ENCODE measurements at places on chromosomes 3 and 15.
A peak's percentile ranks its signal among the peaks of the same experiment; 100 is the strongest.

GRCh38 chr3:159458010-159458409 lies 530.6 kb upstream of the IL12A start:
- no peak for DNase-seq

- no peak for DNase-seq
These were observed 111.5 kb downstream of the FILIP1L start for GRCh38 chr3:100002599-100003350.

- no peak for DNase-seq
These were observed 231.5 kb upstream of the FEZF2 start for GRCh38 chr3:62604751-62605351.

DNA sequence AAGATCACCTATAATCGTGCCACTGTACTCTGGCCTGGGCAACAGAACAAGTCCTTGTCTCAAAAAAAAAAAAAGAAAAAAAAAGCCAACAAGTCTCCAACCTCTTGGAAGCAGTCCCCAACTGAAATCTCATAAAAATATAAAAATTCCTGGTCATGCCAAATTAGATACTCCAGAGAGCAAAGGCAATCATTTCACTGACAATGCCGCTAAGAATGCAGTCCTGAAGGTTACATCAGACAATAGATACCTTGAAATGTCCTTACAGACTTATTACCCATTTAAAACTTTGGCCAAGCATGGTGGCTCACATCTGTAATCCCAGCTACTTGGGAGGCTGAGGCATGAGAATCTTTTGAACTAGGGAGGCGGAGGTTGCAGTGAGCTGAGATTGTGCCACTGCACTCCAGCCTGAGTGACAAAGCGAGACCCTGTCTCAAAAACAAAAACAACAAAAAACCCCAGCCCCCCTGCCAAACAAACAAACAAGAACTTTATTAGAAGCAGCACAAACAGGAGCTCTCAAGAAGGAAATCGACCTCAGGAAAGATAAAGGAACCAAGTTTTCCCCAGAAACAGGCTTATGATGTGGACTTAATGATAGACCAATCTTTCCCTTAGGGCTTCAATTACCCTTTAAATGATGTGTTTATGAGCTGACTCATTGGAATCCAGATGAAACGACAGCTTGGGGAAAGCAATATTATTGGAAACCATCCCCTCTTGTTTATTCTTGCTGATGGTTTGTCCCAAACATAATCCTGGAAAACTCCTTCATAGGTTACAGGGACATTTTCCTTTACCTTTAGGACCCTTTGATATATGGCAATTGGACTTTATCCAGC lies 53.1 kb upstream of the XCR1 start:
- no peak for DNase-seq

DNA sequence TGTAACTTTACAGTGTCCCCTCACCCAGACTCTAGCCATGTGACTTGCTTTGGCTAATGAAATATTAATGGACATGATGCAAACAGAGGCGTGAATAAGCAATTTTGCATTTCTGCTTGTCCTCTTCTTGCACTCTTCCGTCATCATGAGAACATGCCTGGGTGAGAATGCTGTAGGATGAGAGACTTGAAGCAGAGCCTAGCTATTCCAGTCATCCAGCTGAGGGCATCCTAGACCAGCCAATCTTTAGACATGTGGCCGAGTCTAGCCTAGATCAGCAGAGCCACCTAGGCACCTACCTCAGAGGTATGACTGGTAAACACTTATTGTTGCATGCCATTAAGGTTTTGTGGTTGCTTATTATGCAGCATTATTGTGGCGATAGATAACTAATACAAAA lies 450.5 kb upstream of the AZI2 start:
- no peak for DNase-seq

DNA sequence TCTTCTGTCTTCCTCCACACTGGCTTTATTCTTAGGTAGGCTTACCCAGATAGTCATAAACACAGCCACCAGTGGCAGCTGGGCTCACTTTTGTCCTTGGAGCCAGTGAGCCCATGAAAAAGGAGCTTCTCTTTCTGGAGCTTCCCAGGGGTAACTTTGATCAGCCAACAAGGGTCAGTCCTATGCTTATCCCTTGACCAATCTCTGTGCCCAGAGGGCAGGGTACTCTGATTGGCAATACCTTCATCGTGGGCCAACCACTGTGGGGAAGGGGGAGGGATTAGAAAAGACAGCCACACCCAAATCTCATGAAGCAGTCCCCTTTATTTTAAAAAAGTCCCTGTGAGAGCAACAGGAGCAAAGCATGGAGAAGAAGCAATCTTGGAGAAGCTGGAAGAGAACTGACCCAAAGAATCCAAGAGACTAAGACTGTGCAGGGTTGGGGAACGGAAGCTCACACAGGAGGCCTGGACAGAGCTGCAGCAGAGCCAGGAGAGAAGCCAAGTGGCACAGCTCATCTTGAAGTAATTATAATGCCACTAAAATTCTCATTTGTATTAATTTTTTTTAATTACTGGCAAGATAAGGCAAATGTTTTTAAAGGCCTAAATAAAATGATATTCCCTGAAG lies 70.4 kb downstream of the SSUH2 start:
- DNase-seq: no peak

- DNase-seq: no peak
These were observed 928.7 kb downstream of the DIPK2A start for GRCh38 chr3:144900366-144900765.

GRCh38 chr3:4757575-4758248 lies 221.5 kb upstream of the BHLHE40 start:
- no peak for DNase-seq

GRCh38 chr3:117059067-117059955 lies 349.7 kb downstream of the TUSC7 start:
- no peak for DNase-seq

DNA sequence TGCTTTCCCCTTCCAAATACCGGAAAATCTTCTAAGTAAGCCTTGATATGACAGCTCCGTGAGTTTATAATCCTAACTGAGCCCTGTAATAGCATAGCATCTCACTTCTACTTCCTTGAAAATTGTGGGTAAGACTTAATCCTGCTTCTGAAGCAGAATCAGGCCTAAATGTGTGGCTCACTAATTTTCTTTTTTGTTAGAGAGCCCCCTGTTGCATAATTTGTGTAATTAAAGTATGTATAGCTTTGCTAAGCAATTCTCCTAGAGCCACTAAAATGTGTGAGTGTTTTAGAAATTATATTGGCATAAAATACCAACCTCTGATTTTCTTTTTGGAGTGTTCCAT lies 304.4 kb downstream of the FGF12 start:
- DNase-seq: no peak

GRCh38 chr15:77540312-77541060 lies 92.2 kb downstream of the LINGO1 start:
- no peak for DNase-seq

DNA sequence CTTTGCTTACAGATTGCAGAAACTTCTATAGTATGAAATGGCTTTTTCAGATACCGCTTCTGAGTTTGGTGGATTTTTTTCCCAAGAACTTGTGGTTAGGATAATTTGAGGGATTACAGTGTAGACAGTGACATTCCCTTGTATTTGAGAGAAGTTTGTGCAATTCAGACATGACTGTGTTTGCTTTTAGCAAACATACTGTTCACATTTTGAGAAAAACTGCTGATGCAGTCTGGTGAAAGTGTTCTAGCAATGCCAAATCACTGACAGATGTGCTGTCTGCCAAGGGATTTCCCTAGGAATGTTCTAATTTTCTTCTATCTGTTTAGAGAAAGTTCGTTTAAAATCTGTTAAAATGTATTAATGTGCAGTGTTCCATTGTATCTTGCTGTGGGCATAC lies 652.6 kb downstream of the FHIT start:
- no peak for DNase-seq

- DNase-seq: no peak
These were observed 247.1 kb upstream of the P2RY1 start for GRCh38 chr3:152587861-152588260.

- no peak for DNase-seq
These were observed 5.7 kb downstream of the NR2F2 start for GRCh38 chr15:96336108-96336595.

- no peak for DNase-seq
These were observed 11.3 kb downstream of the GTPBP8 start for GRCh38 chr3:113002037-113002436.

- no peak for DNase-seq
These were observed 73.1 kb upstream of the HES1 start for GRCh38 chr3:194062830-194063229.

DNA sequence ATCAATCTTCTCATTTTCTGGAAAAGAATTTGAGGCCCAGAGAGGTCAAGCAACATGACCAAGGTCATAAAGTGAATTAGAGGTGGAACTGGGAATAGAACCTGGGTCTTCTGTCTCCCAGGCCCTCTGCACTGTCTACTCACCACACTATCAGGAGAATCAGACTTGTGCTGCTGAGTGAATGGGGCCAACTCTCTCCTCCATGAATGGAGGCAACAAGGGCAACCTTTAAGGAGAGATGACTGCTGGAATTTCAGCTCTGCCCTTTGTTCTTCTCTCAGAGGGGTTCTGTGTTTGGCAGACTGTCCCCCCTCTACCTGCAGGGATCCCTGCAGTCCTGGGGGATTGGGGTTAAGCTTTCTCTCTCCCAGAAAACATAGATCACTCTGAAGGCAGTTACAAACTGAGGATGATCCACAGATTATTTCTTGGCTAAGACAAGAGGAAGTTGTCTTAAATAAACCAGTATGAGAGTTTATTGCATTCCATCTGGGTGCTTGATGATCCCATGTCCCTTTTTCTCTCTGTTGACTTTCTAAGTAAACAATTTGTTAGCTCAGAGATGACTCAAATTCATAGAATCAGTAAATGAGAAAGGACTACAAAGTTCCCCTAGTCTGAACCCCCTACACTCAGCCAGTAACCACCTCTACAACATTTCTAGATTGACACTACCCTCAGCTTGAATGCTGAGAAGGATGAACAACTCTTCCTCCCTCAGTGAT lies 99.0 kb upstream of the LIPC start:
- no peak for DNase-seq

DNA sequence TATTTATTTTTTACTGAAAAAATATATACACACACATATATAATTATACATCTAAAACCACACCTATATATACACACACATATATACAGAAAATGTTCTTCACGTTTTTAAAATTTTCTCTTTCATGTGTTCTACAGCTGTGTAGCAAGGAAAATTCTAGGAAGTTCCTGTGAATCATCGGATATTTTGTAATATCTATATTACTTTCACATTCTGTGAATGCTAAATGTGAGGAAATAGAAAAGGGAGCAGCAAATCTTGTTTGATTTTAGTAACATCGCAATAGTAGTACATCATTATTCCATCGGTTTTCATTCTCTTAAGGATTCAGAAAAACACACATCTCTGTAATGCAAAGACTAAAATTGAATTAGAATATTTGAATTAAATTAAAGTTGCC lies 836.8 kb upstream of the NECTIN3 start:
- no peak for DNase-seq

DNA sequence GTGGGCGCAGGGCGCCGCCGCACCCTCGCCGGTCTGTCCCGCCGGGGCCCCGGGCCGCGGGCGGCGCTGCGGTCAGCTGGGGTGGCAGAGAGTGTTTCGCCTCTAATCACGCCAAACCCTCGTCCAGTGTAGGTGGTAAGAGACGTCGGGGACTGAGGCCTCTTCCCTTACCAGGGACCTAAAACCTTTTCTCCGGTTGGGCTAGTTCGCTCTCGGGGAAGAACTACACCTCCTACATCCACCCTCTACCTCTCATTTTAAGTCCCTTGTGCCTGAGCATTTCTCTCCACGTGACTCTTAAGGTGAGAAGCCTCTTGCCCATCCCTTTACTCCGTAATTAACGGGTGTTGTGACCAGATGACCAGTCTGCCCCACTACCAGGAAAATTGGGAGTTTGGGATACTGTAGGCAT lies 520 bp downstream of the TMEM42 start:
- no peak for DNase-seq

- no peak for DNase-seq
These were observed 43.3 kb upstream of the MYO5C start for GRCh38 chr15:52338891-52339290.

DNA sequence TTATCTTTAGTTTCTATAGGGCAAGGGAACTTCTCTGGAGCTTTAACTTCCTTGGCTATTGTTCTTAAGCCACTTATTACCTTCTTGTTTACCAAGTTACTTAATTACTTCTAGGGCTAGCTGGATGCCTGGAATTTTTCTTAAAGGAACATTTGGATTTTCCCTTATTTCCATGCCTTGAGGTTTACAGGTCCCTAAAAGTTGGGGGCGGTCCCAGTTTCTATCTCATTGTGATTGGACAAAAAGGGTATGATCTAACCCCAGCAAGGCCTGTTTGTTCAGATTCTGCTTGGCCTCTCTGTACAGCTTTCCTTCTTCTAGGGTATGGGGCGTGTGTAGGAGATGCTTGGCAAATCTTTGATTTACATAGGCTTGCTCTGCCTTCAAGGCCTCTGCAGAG lies 17.4 kb downstream of the PDHB start:
- no peak for DNase-seq

GRCh38 chr15:59492389-59493377 lies 54.7 kb downstream of the FAM81A start:
- DNase-seq: peak; percentile 6

GRCh38 chr15:65767895-65768294 lies 24.2 kb downstream of the DENND4A start:
- DNase-seq: no peak

- DNase-seq: no peak
These were observed 443.2 kb upstream of the TBL1XR1 start for GRCh38 chr3:177640319-177640965.

DNA sequence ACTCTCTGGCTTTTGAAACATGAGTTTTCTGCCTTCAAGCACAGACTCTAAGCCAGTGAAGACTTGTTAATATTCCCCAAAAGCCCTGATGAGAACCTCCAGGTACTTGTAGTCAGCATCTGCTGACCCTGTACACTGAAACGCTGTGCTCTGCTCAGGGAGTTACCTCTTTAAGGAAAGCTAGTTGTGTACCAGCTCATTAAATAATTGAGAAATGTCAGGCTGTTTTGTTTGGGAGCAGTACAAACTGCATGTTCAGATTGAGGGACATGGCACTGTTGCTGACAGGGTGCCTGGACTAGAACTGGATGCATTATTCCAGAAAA lies 21.7 kb downstream of the UPK1B start:
- no peak for DNase-seq

DNA sequence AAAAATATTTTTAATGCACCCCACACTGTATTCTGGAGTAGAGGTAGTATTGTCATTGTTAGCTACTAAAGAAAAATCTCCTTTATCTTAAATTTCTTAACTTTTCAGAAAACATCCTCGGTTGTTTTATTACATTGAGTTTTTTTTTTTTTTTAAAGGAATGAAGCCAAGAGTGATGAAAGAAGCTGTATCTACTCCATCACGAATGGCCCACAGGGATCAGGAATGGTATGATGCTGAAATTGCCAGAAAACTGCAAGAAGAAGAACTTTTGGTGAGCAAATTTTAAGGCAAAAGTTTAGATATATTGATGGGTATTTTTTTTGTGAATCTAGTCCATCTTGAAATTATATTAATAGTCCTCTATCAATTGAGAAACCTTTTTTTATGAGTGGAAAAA lies 49.7 kb upstream of the UTS2B start:
- DNase-seq: no peak

- DNase-seq: no peak
These were observed 21.9 kb upstream of the THSD4 start for GRCh38 chr15:71093054-71094024.

- DNase-seq: no peak
These were observed 33.4 kb downstream of the CCDC33 start for GRCh38 chr15:74269362-74270035.

- no peak for DNase-seq
These were observed 142.8 kb upstream of the IQSEC1 start for GRCh38 chr3:13215940-13216546.
